ENCODE measurements at places on chromosomes 11 and 22.

DNA sequence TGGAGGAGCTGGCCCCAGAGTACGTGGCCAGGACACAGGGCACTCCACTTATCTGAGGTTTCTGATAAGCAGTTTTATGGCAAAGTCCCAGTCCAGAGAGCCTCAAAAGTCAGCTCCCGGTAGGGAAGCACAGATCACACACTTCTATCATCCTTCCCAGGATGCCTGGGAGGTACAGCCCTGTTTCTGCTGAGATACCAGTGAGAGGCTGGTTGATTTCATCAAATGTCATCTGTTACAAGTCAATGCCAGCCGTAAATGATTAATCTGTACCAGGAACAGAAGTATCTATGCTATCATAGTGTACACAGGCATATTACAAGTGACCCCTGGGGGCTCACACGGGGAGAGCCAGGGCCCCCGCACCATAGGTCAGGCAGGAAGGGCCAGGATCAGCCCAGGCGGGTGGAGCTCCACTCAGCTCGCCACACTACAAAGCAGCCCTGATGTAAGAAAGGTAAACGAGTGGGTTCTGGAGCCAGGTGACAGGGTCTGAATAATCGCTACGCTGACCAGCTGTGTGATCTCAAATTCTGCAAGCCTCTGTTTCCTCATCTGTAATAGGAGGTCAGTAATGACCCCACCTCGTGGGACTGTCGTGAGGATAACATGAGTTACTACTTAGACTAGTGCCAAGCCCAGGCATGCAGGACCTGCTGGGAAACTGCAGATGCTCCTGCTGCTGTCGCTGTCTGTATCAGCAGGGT is 17.6 kb downstream of the PLA2G6 start:
- no peak for DNase-seq

- no peak for DNase-seq
Observed at GRCh38 chr22:49620003-49620556, 207.6 kb downstream of the BRD1 start.

- no peak for DNase-seq
Observed at GRCh38 chr11:94635072-94635471, 67.9 kb downstream of the PIWIL4 start.

DNA sequence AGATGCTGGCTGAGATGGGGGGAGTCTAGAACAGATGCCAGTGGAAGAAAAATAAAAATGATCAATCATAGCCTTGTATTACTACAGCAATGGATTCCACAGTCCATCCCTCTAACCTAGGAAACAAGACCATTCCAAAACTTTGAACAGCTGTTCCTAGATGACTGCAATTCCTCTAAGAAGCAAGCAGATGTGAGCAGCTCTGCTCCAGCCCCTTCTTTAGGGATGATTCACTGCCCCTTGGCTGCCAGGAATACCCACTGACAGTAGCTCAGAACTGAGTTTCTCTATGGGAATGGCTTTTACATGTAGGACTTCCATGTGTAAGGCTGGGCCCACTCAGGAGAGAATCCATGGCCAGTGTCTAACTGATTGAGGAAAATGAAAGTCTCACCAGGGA is 943.9 kb downstream of the OPCML start:
- peak; percentile 43 for DNase-seq

- peak; percentile 82 for DNase-seq
Observed at GRCh38 chr22:27267145-27267544, 534.4 kb downstream of the MN1 start.

- peak; percentile 64 for DNase-seq
Observed at GRCh38 chr22:46122511-46122971, 27.8 kb upstream of the PPARA start.

DNA sequence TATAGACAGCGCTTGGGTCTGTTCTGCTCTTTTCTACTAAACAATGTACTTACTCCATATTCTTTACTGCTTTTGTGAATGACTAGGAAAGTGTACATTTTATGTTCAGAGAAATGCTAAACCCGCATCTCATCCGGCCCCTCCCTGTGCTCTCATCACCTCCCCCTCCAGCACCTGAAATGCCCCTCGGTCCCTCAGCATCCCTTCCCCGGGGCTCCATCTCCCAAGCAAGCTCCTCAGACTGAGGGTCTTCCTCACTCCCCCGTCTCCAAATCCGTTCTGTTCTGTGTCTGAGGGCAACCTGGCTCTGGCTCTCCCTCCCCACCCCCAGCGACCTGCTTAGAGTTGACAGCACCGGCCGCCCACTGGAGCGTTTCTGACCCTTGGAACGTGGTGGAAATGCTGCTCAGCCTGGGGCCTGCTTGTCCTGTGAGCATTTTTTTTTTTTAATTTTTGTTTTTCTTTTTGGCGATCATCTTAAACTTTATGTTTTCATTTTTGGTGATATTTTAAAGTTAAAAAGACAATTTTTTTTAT is 1.4 kb downstream of the SELENOO start:
- DNase-seq: no peak

DNA sequence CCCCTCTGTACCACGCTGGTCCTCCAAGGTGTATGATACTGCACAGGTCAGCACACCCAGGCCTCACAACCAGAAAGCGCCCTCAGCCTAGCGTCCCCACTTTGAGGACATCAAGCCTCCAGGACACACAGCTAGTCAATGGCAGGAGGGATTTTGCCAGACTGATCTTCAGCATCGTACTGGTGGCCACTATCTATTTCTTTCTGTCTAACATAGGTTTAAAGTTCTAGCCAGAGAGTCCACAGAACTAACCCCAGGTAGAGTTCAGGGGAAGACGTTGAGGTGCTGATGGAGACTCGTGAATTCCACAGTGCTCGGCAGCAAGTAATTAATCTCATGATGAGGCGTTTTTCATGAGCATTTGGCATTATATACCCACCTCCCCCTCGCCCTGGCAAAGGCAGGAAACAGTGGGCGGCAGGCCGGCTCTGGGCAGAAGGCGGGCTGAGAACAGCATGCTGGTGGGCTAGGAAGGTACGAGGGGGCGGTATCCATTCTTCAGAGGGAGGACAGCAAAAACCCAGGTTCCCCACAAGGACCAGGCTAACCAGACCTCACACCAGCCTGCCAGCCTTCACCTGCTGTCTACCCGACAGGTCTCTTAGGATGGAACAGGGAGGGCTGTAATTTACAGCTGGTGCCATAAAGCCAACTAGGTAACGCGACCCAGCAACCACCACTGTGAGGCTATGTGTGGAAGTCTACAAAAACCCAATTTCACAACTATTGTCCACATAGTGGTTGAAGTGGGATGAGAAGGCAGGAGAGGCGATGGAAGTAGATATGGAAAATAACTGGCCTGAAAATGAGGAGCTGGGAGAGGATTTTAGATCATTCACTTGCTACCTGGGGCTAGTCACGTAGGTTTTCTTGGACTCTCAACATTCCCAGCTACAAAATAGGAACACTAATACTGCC is 18.5 kb downstream of the MYH9 start:
- DNase-seq: no peak

Data from fibroblast of skin of scalp (primary cell).